SHP77 treated with DMSO at 0.1 percent for 48 hours (cell line): ENCODE measurements at places on chromosomes 7 and 10.

GRCh38 chr7:51340936-51341335 lies 24.3 kb upstream of the COBL start:
- DNase-seq = no peak

DNA sequence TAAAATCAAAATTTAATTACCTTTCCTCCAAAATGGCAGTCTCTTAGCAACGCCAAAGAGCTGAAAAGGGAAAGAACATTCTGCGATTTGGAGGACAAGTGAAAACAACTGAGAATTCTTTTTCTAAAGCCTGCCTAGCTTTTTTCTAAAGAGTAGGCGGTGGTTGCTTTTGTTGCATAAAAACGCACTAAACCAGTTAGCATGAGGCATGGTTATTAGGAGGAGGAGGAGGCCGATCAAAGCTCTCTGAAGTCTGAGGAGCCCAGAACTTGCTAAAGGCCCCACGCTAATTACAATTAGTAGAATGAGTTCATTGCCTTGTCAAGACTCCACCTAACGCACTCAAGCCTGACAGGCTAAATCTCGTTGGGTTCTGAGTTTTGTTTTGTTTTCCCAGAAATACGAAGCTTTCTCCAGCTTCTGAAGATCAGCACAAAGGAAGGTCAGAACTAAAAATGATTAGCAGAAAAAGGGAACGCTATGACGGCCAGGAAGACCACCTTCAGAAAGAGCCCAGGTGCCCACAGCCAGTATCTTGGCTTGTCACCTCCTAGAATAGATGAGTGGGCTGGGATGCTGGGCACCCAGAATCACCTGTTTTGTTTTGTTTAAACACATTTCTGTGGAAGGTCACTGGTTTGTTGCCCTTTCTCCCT lies 72.0 kb downstream of the FGFR2 start:
- no peak for DNase-seq

DNA sequence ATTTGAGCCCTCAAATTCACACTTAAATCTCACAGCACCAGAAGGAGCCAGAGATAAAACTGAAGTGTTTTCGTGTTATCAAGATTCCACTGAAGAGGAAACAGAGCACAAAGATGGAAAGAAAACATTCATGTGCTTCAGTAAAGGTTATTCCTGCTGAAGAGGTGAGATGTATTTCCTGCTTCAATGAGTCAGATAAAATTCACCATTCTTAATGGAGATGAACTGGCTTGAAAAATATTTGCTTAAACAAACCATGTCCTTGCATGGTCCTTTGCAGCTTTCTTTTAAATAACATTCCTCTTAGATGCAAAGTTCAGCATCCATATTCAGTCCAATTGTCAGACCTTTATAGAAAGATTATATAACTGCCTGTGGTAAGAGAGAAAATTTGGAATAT lies 294.2 kb downstream of the IPMK start:
- DNase-seq = no peak

DNA sequence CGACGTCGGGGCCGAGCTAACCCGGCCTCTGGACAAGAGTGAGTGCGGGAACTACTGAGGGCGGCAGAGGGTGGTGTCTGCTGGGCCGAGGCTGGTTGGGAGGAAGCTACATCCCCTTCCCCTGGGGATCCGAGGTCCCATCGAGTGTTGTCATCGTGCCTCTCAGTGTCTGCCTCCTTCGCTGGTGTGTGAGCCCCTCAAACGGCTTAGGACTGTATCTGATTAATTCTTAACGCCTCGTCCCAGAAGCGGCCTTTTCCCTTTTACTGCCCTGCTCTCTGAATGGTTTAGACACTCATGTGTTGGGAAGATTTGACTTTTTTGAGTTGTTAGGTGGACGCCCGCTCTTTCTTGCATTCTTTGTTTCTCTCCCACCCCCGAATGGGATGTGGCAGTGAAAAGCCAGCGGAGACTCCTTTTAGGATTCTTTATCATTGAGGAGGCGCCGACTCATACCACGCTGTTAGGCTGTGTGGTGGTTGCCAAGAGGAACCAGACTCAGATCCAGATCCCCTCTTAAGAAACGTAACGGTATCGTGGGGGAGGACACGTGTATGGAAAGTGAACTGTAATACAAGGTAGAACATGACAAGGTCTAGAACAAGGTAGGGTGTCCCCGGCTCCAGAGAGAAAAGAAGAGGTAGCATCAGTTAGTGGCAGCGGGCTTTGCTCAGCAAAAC lies 631 bp downstream of the SUPV3L1 start:
- DNase-seq = no peak

DNA sequence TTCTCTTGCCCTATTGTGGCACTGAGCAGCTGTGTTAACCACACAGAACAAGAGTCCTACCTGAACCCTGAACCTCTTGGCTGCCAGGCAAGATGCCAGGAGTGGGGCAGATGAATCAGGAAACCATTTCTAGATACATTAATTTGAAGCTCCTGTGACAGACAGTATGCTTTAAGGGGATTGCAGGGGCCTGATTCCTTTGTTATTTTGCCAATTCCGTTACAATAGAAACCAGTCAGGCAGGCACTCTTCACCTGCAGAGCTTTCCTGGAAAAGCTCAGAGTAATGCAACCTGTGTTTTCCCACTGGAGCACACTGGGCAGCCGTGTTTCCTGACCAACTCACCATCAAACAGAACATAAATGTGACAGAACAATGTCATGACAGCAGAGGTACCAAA lies 233.1 kb downstream of the BMPER start:
- peak; percentile 42 for DNase-seq

GRCh38 chr7:49321843-49322242 lies 397.5 kb downstream of the CDC14C start:
- no peak for DNase-seq

DNA sequence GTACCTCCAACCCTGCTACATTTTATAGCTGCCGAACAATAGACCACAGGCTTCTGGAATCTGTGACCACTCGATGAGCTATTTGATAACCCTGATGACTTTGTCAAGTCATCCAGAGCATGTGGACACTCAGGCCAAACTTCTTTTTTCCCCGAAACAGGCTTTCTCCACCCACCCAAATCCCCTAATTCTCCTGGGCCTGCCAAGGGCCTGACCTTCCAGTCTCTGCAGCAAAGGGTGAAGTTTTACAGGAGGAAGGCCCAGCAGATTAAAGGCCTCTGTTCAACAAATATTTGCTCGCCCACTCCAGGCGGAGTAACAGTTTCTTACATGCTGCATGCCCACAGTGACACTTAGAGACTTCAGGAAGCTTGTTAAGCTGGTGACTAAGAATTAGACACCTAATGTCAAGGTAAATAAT lies 2.0 kb downstream of the JCAD start:
- no peak for DNase-seq

- no peak for DNase-seq
Observed at GRCh38 chr10:126439942-126440341, 51.7 kb upstream of the ADAM12 start.

- DNase-seq = no peak
Observed at GRCh38 chr10:33295851-33296250, 38.6 kb downstream of the NRP1 start.

DNA sequence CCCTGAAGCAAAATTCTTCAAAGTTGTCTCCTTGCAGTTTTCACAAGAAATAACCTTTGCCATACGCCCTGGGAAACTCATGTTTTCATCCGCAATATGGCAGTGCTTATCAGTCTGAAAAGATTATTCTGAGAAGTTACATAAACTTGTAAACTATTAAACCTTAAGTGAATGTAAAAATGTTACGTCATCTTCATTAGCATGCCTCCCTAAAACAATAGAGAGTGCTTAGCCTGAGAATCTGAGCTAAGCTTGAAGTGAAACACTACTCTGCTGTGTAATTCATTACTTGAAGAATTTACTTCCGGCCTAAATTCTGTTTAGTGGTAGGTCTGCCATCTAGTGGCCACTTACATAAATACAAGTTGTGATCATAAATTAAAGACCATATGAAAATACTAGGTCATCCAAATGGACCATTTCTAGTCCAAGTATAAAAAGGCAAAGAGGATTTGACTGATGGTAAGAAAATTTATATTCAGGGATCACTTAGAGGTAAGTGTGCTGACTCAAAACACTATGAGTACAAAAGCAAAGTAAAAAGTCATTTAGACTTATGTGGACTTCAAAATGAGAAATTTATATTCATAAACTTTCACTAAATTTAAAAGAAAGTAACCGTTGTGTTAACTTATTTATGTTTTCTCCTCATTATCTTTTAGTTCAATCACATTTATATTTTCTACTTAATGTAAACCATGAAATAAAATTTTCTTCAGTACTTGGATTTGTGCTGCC lies 745.1 kb upstream of the LRRTM3 start:
- DNase-seq = peak; percentile 10

DNA sequence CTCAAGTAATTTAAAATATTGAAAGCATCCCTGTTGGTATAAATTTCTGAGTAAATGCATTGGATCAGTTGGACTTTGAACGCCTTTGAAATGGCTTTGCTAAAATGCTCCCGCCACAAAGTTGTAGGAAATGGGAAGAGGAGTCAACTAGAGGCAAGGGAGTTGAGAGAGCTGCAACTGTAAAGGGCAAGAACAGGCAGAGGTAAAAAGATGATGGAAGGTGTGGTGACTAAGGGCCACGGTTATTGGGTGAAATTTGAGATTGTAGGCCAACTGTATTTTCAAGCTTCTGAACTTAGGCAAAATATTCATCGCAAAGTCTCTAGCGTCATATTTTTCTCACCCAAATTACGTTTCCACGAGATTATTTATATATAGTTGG lies 595 bp upstream of the SUMF2 start:
- no peak for DNase-seq

- no peak for DNase-seq
Observed at GRCh38 chr10:28400176-28400575, 97.3 kb upstream of the MPP7 start.

GRCh38 chr7:121666306-121666705 lies 206.7 kb upstream of the PTPRZ1 start:
- DNase-seq = no peak

DNA sequence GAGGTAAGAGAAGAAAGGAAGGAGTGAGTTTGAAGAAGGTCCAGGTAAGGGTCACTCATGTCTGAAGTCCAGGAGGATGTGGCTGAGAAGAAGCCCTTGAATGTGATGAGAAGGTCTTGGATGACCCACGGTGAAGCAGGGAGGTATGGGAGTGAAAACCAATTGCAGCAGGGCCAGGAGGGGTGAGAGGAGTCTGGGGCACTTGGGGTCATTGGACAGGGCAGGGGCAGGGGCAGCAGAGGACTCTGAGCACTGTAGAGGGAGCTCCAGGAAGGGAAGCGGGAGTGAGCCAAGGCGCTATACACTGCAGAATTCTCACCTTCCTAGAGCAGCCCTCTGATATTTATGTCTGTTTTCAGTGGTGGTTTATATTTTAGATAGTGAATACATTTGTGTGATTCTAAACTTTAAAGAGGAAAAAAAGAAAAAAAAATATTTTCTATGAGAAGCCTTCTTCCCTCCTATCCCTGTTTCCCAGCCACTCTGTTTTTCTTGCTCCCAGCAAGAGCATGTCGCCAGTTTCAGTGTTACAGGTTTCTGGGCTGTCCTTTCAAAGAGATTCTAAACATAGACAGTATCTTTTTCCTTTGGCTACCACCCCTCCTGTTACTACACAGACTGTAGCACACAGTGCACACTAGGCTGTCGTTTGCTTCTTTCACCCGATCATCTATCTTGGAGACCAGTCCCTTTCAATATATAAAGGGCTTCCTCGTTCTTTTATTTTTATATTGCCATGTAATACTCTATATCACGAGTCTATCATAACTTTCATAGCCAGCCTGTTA lies 24.5 kb downstream of the BLVRA start:
- no peak for DNase-seq

DNA sequence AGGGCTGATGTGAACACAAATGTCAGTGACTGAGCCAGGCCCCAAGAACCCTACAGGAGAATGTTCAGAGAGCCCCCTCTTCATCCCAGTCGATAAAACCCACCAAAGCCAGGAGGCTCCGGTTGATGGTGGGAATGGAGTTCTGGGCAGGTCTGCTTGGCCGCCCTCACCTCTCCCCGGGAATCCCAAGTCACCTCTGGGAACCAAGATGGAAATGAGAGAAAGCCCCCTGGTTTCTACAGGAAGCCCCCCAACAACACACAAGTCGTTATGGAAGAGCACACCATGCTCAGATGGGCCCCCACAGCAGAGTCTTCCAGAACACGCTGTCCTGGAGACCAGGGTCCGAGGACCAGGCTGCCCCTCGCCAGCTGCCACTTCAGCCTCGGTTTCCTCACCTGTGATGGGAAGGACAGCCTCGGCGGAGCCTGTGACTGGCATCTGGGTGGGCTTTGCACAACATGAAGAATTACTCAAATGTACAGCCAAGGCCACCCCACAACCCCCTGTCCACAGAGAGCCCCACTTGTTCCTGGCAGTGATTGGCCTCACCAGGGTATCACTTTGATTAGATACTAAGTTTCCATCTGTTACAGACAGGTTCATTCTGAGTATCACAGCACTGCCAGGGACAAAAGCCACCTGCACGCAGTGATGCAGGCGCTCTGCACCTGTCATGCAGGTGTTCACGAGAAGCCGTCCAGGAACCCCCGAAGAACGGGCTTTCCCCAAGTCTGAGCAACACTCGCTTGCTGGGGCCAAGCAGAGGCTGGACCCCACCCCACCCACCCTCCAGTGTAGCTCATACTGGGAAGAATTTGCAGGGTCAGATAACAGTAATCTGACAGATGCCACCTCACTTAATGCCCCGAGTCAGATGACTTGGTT lies 57.6 kb downstream of the MKI67 start:
- no peak for DNase-seq
